ENCODE measurements at places on chromosomes 6 and 20.

DNA sequence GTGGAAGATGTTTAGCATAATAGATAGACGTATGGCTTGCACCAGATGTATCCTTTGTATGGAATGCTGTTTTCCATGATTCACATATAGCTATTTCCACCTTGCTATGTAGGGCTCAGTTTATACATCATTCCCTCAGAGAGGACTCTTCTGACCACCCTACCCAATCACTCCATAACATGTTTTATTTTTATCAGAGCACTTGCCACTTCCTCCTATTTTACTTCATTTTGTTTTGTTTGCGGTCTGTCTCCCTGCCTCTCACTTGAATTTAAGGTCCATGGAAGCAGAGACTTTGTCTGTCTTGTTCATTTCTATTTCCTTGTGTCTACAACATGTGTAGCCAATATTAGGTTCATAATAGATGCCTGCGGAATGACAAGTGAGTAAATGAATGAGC is 266.9 kb upstream of the CITED2 start:
- DNase-seq: no peak

GRCh38 chr6:147972448-147972847 is 370.2 kb upstream of the SASH1 start:
- no peak for DNase-seq

DNA sequence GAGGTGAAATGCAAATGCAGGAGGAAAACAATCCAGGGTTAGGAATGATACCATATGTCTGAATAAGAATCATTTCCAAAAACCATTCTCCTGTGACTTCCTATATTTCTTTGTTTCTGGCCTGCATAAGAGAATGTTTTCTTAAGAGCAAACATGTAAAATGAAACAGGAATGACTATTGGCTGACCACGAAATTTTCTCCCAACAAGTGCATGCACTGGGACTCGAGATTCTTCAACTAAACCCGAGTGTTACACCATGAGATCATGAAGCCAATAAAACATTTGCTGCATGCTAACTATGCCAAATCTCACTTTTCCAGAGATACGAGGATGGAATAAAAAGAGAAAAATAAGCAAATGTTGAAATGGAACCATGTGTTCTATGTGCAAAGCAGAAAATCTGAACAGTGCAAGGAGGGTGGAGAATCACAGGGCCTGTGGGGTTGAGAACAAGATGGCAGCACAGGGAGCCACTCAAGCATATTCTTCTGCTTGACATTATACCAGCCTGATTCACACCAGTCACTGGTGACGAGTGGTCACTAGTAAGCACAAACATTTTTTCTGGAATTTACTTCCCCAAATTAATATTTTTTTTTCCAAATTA is 212.2 kb upstream of the FOXA2 start:
- no peak for DNase-seq

DNA sequence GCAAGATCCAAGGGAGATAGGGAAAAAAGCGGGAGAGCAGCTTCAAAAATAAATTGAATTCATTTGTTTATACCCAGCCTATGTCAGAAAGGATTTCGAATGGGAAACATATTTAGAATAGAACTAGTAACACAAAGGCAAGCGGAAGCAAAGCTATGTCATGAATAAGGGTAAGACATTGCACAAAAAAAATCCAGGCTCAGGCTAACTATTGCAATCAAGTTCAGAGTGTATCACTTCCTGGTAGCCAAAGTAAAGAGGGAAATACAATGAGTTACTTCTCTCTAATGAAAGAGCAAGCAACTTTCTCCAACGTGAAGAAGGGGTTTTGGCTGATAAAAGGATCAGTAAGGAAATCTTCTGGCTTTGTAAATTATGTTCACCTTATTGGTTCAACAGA is 212.8 kb downstream of the ZMYND8 start:
- DNase-seq: no peak

DNA sequence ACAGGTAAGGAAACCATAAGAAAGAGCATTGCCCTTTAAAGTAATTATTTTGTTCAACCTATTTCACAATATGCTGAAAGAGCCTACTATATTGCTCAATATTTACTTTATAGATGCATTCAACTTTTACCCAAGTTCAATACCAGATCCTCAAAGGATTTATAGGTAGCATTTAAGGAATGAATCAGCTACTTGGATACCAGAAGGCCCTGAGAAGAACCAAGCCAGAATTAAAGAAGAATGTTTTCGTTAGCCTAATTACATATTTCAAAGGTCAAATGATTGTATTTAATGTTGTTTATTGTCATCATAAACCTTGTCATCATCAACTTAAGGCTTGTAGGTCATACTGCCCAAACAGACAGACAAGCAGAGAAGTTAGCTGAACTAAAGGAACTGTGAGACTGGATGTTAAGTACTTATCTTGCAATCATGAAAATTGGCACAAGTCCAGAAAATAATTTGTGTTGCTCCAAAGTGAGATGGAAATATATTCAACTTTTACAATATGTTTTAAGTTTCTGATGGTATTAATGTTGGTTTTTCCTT is 636.7 kb downstream of the RFPL4B start:
- DNase-seq: no peak

- no peak for DNase-seq
Observed at GRCh38 chr6:161067749-161068148, 76.2 kb downstream of the MAP3K4 start.

DNA sequence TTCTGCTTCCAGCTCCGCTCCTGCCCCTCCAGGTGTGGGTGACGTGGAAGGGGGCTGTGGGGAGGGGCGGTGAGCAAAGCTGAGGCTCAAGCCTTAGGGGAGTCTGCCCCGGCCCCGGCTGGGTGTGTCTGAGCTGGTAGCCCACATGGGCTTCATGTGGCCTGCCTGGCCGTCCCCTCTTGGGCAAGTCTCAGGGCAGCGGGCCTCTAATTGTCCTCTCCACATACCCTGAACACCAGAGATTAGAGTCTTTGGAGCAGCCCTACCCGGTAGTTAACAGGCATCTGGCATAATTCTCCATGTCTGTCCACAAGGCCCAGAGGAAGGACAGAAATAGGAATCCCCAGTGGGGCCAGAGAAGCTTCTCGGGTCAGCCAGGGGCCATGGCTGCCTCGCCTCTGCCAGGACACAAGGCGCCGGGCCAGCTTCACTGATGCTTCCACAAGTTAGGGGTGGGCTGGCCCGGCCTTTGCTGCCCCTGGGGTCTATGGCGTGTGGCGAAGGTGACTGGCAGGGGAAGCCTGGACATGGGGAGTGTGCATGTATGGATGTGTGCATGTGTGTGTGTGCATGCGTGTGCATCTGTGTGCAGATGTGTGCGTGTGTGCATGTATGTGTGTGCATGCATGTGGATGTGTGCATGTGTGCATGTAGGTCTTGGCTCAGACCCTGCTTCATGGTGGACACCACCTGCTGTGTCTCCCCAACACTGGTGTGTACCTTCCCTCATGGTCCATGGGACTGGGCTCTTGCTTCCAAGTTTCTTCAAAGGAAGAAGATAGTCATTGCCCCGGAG is 24.0 kb downstream of the FRMD1 start:
- no peak for DNase-seq

- no peak for DNase-seq
Observed at GRCh38 chr6:158255989-158256601, 56.2 kb upstream of the TULP4 start.

- DNase-seq: no peak
Observed at GRCh38 chr20:18999086-18999485, 185.5 kb downstream of the SCP2D1 start.

- DNase-seq: no peak
Observed at GRCh38 chr6:116406678-116407345, 36.1 kb downstream of the DSE start.

- no peak for DNase-seq
Observed at GRCh38 chr6:20266851-20267608, 54.8 kb upstream of the MBOAT1 start.

GRCh38 chr6:14000901-14001300 is 76.1 kb downstream of the RNF182 start:
- DNase-seq: no peak

- no peak for DNase-seq
Observed at GRCh38 chr6:143549221-143549948, 37.9 kb upstream of the FUCA2 start.

DNA sequence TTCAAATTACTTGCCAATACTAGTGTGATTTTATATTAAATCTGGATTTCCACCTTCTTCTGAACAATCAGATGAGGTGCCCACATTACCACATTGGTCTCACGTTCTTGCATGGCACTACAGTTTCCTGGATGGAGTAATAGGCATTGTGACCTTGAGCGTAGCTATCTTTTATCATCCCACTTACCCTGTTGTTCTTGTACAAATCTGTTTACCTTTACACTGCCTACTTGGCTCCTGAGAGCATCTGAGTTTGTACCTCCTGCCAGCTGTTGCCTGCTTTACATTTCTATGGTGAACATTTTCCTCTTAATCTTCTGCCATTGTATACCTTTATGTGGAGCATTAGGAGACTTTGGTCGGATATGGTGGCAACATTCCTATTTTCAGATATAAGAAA is 90.7 kb downstream of the AKAP7 start:
- no peak for DNase-seq

GRCh38 chr6:85490516-85491248 is 40.8 kb downstream of the NT5E start:
- no peak for DNase-seq

DNA sequence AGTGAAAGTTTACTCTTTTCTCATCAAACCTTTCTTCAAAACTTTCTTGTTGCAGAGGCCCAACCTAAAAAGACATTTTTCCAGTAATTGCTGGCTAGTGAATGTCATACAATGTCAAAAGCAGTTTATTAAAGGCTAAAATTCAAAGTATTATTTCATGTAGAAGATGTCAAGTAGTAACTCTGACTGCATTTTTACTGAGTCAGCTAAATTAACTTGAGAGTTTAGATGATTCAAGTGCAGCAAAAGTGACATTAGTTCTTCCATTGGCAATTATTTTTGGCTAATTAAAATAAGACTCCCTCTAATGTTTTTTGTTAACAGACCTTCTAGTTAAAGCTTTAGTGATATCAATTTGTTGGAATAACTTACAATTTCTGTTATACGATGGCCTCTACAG is 1438.5 kb downstream of the GRIK2 start:
- no peak for DNase-seq

GRCh38 chr20:9392892-9393857 is 121.2 kb upstream of the LAMP5 start:
- DNase-seq: peak; percentile 38

- DNase-seq: no peak
Observed at GRCh38 chr20:48782053-48782452, 45.7 kb downstream of the PREX1 start.

GRCh38 chr6:145809211-145809610 is 5.4 kb downstream of the FBXO30 start:
- DNase-seq: peak; percentile 69

- DNase-seq: no peak
Observed at GRCh38 chr20:9677100-9677623, 161.7 kb downstream of the PAK5 start.

- no peak for DNase-seq
Observed at GRCh38 chr6:134451529-134451928, 133.6 kb upstream of the SGK1 start.

GRCh38 chr6:36713846-36714245 is 16.2 kb downstream of the RAB44 start:
- no peak for DNase-seq

GRCh38 chr6:152576525-152576924 is 60.6 kb downstream of the SYNE1 start:
- DNase-seq: no peak

DNA sequence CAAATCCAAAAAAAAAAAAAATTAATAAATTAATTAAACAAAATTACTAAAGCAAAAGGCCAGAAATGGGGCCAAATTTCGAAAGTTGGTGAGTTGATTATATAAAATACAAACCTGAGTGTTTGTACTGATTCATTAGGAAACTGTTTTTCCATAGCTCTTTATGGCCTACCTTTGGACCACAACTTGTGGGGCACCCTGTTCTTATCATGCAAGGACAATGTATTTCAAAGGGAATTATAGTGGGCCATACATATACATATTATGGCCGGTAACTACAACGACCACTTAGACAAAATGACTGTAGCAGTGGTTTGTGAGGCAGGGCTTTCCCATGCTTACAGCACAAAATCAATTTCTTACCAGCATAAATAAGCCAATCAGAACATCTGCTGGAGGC is 69.5 kb downstream of the ESF1 start:
- DNase-seq: no peak

DNA sequence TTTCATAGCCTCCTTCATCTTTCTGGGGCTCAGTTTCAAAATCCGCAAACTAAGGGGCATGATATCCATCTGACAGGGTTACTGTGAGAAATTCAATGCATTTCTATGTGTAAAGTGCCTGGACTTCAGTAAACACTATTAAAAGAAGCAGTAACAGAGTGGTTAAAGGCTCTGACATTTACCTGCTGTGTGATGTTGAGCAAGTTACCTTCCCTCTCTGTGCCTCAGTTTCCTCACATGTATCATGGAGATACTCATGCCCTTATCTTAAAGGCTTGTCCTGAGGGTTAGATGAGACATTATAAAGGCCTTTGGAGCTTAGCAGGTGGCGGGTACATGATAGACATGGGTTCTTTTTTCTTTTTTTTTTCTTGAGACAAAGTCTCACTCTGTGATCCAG is 46.8 kb downstream of the EYA2 start:
- no peak for DNase-seq

GRCh38 chr6:11667876-11668275 is 110.7 kb downstream of the ADTRP start:
- DNase-seq: no peak

DNA sequence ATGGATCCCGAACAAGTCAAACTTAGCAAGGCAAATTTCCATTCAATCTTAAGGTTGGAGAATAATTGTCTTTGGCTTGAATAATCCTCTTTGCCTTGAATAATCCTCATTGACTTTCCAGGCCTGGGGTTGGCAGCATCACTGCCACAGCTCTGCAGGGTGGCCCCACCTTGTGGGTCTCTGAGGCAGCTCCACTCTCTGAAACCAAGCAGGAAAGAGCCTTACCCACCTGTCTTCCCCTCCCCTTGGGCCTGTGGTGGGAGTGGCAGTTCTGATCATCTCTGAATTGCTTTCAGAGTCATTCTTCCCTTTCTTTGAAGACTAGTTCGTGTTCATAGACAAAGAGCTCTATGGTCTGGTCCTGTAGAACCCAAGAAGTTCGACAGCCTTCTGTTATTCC is 47.5 kb downstream of the KCNQ5 start:
- no peak for DNase-seq

- no peak for DNase-seq
Observed at GRCh38 chr6:121201105-121201504, 133.2 kb downstream of the TBC1D32 start.

- DNase-seq: no peak
Observed at GRCh38 chr20:10219993-10220750, 1.5 kb downstream of the SNAP25 start.

DNA sequence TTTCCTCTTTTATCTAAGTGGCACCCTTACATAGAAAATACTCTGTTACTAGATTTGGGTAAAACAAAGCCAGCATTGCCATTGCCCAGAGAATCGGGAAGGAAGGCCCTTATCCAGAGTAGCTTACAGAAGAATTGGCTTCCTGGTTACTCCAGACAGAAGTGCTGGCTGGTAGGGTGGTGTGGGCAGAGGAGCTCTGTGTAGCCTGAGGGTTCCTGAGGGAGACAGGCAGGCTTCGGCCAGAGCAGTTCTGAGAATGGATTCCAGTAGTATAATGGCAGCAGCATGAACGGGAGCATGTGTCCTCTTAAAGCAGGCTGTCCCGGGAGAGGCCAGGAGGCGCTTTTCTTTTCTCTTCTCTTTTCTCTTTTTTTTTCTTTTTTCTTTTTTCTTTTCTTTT is 11.9 kb downstream of the CUL9 start:
- DNase-seq: no peak
